Activated T-cell treated with anti-CD3 and anti-CD28 coated beads for 4 hours (primary cell): ENCODE measurements at places on chromosomes 16 and 17.

GRCh38 chr17:59396134-59396826 is 64.8 kb downstream of the YPEL2 start:
- DNase-seq = no peak

DNA sequence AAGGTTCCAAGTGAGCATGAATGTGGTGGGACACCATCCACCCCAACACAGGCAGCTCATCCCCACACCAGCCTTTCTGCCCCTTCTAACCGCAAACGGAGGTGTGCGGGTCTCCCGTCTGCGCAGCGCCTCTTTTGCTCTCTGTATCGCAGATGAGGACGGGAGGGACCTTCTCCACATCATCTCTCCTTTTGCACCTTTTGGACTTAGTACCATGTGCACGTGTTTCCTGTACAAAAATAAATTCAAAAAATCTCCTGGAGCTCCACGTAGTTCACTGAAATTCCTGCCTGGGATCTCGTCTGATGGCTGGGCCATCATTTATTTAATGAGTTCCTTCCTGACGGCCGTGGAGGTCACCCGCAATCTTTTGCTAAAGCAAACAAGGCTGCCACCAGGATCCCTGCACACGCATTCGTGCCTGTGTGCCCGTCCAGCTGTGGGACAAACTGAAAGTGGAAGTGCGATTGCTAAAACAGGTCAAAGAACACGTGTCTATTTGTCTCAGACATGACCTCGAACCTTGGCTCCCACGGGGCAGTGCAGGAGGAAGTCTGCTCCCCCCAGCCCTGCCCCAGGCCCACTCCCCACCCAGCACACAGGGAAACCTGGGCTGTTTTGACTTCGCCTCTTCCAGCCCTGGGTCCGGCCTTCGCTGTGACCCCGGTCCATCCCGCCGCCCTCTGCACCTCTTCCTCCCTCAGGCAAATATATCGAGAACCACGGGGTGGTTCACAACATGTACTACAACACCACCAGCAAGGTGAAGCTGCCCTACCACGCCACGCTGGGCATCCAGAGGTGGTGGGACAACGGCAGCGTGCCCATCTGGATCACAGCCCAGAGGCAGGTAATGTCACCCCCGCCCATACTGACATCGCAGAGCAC is 2.3 kb downstream of the ENPP7 start:
- DNase-seq = no peak

DNA sequence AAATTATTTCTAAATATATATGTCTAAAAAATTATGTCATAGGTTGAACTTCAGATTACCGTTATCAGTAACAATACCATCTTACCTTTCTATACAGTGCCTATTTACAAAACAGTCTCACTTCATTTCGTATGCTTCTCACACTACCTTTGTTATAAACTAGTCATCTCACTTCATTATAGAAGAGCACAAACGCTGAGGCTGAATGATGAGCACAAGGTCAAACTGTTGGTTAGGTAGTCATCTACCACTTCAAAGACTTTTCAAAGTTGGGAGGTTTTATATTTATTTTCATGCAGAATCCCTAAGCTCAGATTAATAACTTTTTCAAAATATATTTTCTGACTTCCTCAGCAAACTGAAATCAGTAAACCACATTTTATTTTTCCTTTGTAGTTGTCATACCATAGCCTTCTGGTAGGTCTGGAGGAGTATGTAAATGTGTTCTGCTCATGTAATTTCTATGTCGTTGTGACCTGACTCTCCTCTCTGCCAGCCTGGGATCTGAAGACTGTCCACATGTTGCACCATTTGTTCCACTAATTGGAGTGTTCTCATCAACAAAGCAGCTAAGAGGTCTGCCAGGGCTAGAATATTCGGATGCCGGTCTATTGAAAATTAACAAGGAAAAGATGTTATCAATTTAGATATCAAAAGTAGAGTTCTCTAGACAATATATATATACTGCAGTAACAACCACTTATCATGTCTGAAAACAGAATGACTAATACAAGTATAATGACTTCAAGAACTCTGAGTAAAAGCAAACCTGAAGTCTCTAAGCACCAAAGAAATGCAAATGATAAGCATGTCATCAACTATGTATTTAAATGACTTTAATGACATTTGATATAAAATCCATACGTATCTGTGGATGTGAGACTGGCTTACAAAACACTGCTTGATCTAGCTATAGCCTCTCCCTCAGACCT is 73.9 kb downstream of the CEP95 start:
- DNase-seq = no peak

GRCh38 chr17:82270651-82271050 is 2.8 kb downstream of the CSNK1D start:
- no peak for DNase-seq

GRCh38 chr17:4425398-4425797 is 8.3 kb upstream of the SPNS3 start:
- no peak for DNase-seq

DNA sequence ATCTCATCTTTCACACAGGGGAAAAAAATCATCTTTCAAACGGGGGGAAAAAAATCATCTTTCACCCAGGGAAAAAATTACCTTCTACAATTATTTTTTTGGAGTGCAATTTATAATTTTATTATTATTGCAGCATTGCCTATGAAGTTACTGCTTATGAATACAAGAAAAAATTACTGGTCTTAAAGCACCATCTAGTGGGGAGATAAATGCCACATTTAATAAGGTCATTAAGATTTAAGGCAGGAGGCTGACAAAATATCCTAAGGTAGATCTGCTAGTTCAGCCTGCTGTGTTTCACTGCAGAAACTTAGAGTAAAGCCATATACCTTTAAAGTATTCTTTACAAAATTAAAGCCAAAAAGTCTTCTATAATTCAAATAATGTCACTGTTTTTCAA is 13.7 kb downstream of the SHCBP1 start:
- no peak for DNase-seq

GRCh38 chr17:77366206-77366557 is 225.4 kb downstream of the SEC14L1 start:
- DNase-seq = no peak

DNA sequence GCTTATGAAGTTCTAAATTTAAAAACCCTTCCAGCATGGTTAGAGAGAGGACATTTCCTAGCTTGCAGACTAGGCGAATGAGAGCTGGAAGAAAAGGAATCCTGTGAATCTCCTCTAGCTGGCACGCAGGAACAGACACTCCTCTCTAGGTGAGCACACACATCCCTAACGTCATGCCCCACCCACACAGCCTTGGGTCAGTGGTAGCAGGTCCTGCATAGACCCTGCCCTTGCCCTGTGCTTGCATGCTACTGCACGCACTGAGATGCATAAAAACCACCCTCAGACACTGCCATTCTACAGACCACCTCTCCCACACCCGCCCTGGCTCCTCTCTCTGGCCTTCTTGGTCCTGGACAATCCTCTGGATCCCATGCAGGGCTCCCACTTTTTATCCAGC is 23.5 kb downstream of the CES1 start:
- DNase-seq = no peak

DNA sequence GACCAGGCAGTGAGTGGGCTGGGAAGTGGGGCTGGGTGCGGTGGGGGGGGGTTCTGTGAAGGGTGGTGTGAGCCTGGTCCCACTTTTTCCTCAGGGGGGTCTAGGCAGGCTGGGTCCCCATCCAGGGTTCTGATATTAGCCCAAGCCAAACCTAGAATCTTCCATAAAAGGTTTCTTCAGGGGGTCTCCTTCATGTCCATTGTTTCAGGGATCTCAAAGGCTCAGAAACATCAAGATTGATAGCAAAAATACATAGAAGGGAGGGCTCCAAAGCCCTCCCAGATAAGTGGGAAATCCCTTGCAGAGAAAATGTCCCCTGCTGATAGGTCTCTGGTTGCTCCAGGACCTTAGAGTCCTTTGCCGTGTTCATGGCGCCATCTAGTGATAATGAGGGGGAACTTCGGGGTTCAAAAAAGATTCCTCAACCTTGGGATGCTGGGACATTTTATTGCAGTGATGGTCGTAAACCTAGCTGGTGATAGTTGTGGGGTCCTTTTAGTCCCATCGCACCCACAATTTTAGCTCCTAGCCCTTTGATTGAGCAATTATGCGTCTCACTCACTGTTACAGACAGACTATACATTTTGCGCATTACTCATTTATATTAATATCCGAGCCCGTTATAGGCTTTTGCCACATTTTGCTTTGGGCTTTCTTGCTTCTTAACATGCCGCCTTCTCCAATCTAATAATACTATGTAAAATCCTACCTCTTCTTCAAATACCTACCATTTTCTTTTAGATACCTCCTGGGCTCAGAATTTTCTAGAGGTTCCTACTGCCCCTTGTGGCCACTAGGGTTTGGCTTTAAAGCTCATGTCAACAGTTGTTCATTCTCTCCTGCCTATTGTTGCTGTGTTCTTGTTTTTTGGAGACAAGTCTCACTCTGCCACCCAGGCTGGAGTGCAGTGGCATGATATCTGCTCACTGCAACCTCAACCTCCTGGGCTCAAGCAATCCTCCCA is 35.1 kb downstream of the IGF2BP1 start:
- peak; percentile 23 for DNase-seq

GRCh38 chr16:10367616-10368188 is 18.2 kb upstream of the ATF7IP2 start:
- no peak for DNase-seq

- DNase-seq = no peak
Measured at GRCh38 chr17:65197201-65197600, 60.0 kb downstream of the RGS9 start.

- no peak for DNase-seq
Measured at GRCh38 chr17:8859027-8859803, 8.3 kb downstream of the PIK3R6 start.

DNA sequence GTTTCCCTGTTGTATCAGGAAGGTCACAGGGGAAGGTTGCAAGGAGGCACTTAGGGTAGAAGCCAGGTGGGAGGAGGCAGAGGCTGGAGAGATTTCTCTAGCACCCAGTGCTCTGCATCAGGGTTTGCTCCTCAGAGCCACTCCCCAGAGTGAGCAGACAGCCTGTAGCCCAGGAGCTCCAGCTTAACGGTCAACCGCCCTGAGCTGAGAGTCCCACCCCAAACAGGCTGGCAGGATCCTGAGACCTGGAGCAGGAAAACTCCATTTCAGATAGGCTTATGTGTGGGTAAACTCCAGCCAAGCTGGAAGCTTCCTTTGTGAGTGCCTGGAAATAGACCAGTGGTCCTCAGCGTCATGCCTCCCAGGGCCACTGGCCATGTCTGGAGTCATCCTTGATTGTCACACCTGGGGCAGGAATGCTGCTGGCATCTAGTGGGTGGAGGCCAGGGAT is 37.9 kb downstream of the MPRIP start:
- no peak for DNase-seq

DNA sequence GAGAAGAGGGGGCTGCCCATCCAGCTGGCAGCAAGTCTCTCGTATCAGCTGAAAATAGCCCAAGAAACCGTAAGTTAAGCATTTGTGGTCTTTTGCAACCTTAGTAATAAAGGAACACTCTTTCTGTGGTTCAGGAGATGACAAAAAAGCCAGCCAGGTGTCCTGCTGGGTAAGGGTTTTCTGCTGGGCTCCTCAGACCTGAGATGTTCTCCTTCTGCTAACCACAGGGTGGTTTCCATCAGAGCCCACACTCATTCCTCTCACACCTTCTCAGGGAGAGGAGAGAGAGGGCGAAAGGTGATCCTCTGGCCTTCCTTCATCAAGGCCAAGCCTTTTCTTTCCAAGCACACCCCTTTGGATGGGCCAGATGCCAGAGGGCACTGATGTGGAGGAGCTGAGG is 70.7 kb downstream of the TEX14 start:
- no peak for DNase-seq

GRCh38 chr17:80362428-80363119 is 52.4 kb upstream of the ENDOV start:
- no peak for DNase-seq

DNA sequence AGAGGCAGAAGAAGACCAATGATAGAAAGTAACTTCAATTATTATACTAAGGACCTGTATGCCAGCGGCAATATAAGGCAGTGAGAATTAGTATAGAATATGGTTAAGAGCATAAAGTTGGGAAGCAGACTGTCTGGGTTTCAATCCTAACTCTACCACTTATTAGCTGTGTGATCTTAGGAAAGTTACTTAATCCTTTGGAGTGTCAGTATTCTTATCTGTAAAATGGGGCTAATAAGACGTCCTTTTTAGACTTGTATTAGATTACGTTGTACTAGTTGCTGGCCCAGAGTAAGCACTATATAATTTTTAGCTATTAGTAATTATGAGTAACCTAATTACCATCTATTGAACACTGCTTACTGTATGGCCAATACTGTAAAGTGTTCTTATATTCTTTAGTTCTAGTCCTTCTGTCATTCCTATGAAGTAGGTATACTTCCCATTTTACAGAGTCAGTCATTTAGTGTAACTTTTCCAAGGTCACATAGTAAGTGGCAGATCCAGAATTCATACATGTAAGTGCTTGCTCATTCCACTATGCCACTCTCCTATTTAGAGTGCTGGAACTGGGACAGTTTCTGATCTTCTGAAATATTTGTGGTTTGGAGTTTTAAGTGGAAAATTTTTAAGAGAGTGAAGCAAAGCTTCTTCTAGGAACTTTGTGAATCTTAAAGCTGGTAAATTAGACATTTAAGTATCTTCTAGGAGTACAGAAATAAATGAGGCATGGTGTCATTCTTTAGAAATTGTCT is 22.5 kb downstream of the HEATR9 start:
- DNase-seq = no peak

- no peak for DNase-seq
Measured at GRCh38 chr16:89135971-89136765, 35.4 kb upstream of the CDH15 start.

DNA sequence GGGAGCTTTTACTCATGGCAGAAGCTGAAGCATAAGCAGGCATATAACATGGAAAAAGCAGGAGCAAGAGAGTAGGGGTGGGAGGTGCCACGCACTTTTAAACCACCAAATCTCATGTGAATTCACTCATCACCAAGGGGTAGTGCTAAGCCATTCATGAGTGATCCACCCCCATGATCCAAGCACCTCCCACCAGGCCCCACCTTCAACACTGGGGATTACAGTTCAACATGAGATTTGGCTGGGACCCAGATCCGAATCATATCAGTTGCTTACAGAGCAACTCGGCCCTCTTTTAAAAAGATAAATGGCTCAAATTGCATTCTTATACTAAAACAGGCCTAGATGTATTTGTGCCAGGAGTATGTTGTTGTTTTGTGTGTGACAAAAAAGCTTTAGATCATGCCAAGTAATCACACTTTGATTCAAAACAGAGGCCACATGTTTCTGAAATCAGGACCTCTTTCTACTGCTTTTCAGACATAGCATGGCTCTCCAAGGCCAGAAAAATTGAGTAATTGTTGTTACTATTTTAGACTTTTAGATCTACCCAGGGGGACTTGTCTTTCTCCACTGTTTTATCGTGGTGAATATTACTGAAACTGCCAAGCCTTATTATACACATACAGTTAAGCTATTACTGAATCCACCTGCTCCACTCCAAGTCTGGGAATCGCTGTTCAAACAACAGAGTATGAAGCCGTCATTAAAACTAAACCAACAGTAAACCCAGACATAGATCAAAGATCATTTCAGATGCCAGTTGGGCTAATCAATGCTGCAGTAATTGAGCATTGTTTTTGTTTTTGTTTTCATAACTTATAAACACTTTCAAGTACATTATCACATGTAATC is 163.3 kb downstream of the KCNJ2 start:
- no peak for DNase-seq

GRCh38 chr16:57264950-57265371 is 19.5 kb downstream of the PLLP start:
- no peak for DNase-seq
